ENCODE measurements at places on chromosomes 4 and X. TPM values are rescaled to one million over a fixed set of nuclear protein-coding genes. Genes with fewer than 3 reads are reported as not detected.

The DMP1 gene
- not detected for total RNA-seq

GRCh38 chr4:185992585-185992984 is 76.4 kb upstream of the TLR3 start:
- H3K4me3 ChIP-seq: no peak overlapping the region
- H3K27ac ChIP-seq: no peak overlapping the region
- no peaks in the 10 kb centered on the region for H3K36me3 ChIP-seq
- DNase-seq: no peak
- H3K4me1 ChIP-seq: no peaks in the 10 kb centered on the region

DNA sequence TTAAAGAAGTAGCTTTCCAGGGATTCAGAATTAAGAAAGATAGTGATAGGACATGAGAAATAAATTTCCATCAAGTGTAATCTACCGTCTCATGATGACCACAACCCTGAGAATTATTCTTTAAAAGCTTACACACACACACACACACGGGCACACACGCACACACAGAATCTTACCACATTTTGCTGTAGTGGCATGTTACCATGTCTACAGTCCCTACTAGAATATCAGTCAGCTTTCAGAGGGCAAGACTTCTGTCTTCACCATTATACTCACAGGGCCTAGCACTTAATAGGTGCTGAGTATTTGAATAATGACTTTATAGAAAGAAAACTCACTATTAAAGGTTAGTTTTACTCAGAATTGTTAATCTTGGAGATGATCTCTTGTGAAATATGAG is 15.4 kb downstream of the CMC4 start:
- H3K27me3 ChIP-seq: no peaks in the 10 kb centered on the region
- H3K36me3 ChIP-seq: no peaks in the 10 kb centered on the region
- no peak overlapping the region for H3K27ac ChIP-seq
- no peak overlapping the region for H3K4me3 ChIP-seq

DNA sequence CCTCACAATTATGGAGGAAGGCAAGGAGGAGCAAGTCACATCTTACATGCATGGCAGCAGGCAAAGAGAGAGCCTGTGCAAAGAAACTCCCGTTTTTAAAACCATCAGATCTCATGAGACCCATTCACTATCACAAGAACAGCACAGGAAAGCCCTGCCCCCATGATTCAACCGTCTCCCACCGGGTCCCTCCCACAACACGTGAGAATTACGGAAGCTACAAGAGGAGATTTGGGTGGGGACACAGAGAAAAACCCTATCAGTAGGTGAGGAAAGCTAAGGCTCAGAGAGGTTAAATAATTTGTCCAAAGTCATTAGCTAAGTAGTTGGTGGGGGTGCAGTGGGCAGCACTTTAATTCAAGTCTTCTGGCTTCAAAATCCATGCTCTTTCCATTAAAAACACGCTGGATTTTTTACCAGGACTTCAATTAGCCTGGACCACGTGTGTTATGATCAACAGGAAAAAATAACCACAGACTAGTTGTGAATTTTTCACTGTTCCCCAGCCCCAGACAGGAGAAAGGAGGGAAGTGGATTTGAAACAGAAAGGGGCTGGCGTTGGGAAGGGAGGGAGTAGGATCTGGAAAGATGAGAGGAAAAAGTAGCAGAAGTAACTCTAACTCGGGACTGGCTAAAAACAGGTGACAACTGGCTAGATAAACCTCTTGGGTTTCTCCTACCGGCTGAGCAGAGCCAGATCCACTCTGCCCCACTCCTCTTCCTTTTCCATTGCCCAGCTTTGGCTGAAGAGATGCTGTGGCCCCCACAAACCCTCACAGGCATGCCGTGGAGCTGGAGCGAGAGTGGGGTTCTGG is 986 bp downstream of the MTMR8 start:
- DNase-seq: no peak
- H3K27me3 ChIP-seq: no peaks in the 10 kb centered on the region
- no peaks in the 10 kb centered on the region for H3K36me3 ChIP-seq
- no peaks in the 10 kb centered on the region for H3K4me1 ChIP-seq
- peak overlapping the region; percentile 47 for H3K4me3 ChIP-seq

DNA sequence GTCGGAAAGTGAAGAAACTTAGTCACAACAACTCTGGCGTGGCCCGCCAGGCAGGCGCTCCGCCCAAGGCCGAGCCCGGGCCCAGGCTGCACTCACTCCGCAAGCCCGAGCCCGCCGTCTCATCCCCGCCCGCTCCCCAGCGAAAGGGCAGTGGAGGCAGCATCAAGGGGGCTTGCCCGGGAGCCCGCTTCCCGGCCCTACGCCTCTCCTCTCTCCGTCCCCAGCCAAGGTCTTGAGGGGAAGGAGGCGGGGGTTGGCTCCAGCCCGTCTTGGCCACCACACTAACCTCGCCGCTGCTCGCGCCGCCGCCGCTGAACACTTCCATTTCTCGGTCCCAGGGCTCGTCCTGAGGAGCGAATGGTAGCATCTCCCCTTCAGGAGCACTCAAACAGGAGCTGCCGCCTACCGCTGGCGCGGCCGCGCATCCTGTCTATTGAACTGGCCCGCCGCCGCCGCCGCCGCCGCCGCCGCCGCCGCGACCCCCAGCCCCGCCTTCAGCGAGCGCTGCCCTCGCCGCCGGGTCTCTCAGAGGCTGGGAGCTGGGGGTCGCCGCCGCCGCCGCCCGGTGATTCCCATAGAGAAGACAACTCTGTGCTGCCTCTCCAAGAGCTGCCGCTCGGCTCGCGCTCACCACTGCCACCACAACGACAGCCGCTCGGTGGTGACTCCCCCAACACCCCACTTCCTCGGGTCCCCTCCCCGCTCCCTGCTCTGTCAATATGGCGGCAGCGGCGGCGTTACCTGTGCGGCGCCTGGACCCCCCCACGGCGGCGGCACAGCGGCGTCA is at the start of gene RPS6KA6:
Gene RPS6KA6 (minus strand): TSS at position 667 of the 787 bp plus-strand sequence. CDS start 300 bp downstream, at position 367.
- DNase-seq: peak; percentile 17
- no peaks in the 10 kb centered on the region for H3K27me3 ChIP-seq
- no peaks in the 10 kb centered on the region for H3K36me3 ChIP-seq

GRCh38 chrX:29640106-29640505 is 575.3 kb upstream of the MAGEB2 start:
- H3K36me3 ChIP-seq: no peaks in the 10 kb centered on the region
- H3K27ac ChIP-seq: no peak overlapping the region
- no peaks in the 10 kb centered on the region for H3K4me1 ChIP-seq
- no peak for DNase-seq
- H3K4me3 ChIP-seq: no peak overlapping the region

DNA sequence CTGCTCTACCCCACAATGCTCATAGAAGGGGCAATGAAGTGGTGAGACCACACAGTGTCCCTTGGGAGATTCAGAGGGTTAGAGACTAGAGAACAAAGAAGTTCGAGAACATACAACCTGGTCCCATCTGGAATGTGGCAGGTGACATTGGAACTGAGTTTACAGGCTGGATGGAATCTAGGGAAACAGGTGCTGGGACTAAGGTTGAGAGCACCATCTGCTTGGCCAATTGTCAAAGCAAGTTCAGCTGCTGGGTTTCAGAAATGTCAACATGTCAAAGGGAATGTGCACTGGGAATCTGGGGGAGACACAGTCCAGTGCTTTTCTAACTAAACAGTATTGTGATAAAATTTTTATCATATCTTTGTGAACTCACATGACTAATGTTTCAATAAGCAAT is 15.9 kb upstream of the FAM13A start:
- H3K27me3 ChIP-seq: no peaks in the 10 kb centered on the region
- H3K4me3 ChIP-seq: no peak overlapping the region
- no peaks in the 10 kb centered on the region for H3K4me1 ChIP-seq
- H3K36me3 ChIP-seq: no peaks in the 10 kb centered on the region
